ENCODE measurements at places on chromosomes 13 and 19. TPM values are rescaled to one million over a fixed set of nuclear protein-coding genes. Genes with fewer than 3 reads are reported as not detected.

The NBEA gene
- 6.1 TPM for total RNA-seq

The LSR gene
- 247 TPM for total RNA-seq

The ZNF681 gene
- 2.5 TPM for total RNA-seq

The FRY gene
- total RNA-seq, result 6.7 TPM

The LILRA1 gene
- not detected for total RNA-seq

Measured in kidney epithelial cell (primary cell).